Hematopoietic multipotent progenitor cell treated with erythropoietin and hydrocortisone succinate and interleukin-3 and kit ligand, for 4 days (in vitro differentiated cells): ENCODE measurements at places on chromosomes 13 and 19.

DNA sequence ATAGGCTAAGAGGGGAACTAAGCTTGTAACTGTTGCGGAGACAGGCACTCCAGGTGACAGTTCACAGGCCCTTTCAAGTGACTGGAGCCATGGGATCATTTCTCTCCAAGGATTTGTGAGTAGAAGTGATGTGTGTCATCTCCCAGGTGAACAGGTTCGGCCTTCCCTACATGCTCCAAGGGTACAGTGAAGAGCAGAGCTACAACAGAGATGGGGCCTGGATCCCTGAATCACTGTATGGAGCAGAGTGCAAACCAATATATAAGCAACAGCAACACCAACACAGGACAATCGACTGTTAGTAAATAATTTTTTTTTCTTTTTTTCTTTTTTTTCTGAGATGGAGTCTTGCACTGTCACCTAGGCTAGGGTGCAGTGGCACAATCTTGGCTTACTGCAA lies 15.0 kb downstream of the ZSCAN18 start:
- no peak for DNase-seq

- no peak for DNase-seq
Observed at GRCh38 chr13:35889560-35889959, 241.6 kb downstream of the DCLK1 start.

- DNase-seq, result peak; percentile 49
Observed at GRCh38 chr13:43127827-43128226, 104.4 kb downstream of the DNAJC15 start.

GRCh38 chr19:53463263-53463662 lies 4.3 kb upstream of the ZNF813 start:
- DNase-seq, result no peak
